HT1080 (cell line): ENCODE measurements at places on chromosomes 5 and 9.

- DNase-seq: no peak
These were observed 145.3 kb upstream of the RASEF start for GRCh38 chr9:83208065-83208850.

DNA sequence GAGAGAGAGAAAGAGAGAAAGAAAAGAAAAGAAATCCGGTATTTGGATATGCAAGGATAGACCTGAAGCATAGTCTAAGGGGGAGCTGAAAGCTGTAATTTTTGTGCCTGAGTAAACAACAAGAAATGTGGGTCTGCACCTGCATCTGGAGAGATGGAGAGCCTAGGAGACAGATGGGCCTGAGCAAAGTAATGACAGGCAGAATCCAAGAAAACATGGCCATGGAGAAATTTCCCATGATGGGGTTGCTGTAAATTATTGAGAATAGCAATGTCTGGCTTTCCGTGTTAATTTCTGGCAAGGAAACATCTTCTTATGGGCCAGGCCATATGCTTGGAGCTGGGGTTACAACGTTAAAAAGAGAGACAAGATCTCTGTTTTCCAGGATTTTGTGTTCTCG is 40.2 kb downstream of the YIPF5 start:
- DNase-seq: no peak

DNA sequence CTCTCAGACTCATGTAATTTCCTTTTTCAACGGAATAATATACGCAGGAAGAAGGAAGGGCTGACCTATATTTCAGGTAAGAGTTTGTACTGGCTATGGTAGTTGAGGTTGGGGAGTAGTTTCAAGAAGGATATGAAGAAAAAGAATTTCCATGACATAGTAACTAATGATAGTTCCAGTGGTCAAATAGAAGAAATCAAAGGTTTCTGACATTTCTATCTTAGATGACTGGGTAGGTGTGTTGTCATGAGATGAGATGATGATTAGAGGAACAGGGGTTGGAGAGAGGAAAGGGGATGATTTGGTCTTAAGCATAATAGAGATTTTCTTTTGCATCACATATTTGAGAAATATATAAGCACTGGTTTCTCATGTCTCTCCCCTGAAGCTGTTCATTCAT is 166.0 kb downstream of the SPATA31D1 start:
- DNase-seq: no peak

DNA sequence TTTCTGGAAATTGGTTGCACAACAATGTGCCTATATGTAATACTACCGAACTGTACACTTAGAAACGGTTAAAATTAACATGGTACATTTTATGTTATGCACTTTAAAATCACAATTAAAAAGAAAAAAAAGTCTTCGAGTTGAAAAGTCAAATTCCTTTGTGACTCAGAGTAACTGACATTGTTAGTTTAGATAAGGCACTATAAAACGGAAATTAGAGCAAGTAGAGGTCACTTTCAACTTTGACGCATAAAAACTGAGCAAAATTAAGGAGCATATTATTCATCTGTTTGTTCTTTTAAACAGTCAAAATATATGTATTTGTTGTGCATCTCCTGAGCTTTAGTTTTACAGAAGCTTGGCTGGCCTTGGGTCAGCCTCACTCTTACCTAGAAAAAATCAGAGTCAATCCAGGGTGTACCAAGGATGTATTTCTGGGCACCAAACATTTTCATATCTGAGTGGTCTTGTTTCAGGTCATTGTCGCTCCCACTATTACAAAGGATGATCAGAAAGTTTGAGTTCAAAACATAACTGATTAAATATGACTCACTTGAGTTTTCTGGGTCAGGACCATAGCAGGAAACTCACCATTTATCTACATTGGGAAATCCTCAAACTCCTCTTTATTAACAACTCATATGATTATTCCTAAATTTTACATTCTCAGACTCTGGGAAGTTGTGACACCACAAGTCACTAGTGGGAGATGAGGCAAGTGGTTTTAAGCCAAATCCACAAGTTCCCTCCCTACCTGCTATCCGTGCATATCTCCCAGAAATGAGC is 160.6 kb downstream of the CCDC192 start:
- no peak for DNase-seq

GRCh38 chr5:13569090-13569715 is 375.3 kb downstream of the DNAH5 start:
- no peak for DNase-seq

- peak; percentile 13 for DNase-seq
These were observed 133.6 kb upstream of the CDKN2B start for GRCh38 chr9:22142671-22143070.

GRCh38 chr5:147558826-147559225 is 49.0 kb upstream of the DPYSL3 start:
- DNase-seq: peak; percentile 73

- no peak for DNase-seq
These were observed 187.2 kb upstream of the PANK3 start for GRCh38 chr5:168766426-168766700.

DNA sequence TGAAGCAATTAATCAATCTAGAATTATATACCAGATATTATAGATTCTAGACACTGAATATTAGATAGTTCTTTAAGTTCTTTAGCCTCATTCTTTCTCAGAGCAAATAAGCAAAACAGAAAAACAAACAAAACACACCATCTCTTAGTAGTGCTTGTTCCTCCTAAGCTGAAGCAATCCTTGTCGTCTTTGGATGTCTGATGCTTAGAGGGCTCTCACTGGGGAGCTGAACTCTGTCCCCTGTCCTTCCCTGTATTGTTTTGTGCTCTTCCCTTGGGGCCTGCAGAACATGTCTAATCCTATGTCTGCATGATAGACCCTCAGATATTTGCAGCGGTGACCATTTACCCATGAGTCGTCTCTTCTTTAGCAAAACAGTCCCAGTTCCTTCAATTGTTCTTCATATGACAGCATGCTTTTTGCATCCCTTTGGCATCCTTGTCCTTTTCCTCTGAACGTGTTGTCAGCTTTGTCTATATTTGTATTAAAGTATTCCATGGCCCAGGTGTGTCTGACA is 114.3 kb downstream of the ARHGEF28 start:
- DNase-seq: no peak

DNA sequence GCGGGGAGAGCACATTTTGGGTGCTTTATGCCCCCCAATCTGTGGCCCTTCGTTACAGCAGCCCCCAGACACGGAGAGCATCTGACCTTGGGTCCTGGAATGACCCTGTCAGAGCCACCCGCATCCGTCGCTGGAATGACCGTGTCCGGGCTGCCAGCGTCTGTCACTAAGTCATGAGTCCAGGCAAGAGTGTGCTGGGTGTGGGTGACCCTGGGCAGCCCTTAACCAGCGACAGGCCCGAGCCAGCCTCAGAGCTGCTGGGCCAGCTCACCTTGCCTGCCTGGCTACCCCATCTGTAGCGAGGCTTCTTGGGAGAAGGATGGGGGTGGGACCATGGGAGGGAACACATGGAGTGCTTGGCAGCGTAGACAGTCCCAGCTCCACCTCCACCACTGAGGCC is 46.8 kb upstream of the NOTCH1 start:
- DNase-seq: no peak

DNA sequence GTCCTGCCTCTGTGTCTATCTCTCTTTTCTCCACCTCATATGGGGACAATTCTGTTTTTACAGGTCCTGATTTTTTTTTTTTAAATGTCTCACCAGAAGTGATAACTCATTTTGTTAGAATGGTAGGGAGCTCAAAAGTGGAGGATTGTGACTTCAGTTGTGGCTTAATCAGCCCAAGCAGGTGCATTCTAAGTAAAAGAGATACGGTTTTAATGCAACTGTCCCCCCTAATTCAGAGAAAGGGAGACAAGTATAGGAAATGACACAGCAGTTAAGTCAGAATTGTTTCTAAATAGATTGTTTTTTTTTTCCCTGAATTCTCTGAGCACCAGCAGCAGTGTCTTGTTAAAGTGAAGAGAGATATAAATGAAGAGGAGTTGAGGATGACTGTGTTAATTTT is 24.5 kb downstream of the MAST4 start:
- no peak for DNase-seq

GRCh38 chr9:14895806-14896205 is 14.4 kb downstream of the FREM1 start:
- DNase-seq: peak; percentile 59

DNA sequence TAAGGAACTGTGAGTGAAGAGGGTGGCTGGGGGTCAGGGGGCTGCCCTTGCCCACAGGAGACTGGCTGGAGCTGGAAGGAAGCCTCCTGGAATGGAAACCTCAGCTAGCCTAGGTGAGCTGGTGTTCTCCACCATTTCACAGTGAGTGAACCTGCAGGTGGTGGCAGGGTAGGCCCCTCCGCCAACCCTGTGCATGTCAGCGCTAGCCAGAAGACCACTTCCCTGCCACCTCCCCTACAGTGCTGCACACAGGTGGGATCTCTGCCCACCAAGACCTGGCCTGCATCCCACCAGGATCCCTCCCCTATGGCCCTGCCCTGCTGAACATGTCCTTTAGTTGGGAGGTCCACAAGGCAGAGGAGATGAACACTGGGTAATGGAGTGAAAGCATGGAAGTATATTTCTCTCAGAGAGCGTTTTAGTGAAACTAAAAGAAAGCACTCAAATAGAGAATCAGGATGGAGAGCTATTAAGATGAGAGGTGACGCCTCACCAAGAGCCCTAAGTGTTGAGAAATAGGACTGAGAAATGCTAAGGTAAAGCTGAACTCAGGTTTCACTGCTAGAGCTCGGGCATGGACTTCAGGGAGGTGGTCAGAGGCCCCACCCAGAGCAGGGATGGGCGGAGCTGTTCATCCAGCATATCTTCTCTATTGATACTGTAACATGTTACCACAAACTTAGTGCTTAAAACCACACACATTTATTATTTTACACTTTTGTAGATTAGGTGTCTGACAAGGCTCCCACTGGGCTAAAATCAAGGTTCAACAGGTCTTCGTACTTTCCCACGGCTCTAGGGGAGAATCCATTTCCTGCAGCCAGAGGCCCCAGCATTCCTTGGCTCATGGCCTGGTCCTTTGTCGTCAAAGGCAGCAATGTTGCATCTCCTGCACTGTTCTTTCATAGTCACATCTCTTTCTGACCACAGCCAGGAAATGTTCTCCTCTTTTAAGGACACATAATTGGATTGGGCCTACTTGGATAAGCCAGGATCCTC is 83.2 kb downstream of the DIRAS2 start:
- peak; percentile 16 for DNase-seq

DNA sequence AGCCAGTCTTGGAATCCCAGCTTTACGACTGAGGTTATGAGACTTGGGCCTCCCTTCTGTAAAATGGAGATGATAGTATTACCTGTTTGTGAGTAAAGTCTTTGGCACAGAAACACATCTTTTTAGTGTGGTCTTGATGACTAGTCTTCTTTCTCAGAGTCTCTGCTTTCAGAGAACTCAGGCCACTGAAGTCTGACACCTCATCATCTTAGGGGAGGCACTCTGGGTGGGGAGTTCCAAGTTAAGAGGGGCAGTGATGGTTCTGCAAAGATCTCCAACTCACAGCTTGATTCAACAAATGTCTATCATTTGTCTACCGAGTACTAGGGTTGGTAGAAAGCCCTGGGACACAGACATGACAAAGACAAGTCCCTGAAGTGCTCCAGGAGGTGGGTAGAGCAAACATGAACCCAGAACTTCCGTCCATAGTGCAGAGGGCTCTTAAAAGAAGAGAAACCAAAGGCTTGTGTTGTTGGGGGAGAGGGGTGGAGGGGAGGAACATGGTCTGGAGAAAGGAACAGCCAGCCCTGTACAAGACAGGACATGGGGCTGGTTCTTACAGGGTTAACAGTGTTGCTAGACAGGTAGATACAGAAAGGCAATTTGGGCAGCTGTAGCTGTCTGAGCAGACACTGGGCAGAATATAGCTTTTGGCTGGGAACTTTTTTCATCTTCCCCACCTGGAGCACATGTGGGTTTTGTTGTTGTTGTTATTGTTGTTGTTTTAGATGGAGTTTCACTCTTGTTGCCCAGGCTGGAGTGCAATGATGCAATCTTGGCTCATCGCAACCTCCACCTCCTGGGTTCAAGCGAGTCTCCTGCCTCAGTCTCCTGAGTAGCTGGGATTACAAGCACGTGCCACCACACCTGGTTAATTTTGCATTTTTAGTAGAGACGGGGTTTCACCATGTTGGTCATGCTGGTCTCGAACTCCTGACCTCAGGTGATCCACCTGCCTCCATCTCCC is 2.6 kb upstream of the CD14 start:
- no peak for DNase-seq

- DNase-seq: no peak
These were observed 245.5 kb downstream of the SLF1 start for GRCh38 chr5:94863951-94864350.

DNA sequence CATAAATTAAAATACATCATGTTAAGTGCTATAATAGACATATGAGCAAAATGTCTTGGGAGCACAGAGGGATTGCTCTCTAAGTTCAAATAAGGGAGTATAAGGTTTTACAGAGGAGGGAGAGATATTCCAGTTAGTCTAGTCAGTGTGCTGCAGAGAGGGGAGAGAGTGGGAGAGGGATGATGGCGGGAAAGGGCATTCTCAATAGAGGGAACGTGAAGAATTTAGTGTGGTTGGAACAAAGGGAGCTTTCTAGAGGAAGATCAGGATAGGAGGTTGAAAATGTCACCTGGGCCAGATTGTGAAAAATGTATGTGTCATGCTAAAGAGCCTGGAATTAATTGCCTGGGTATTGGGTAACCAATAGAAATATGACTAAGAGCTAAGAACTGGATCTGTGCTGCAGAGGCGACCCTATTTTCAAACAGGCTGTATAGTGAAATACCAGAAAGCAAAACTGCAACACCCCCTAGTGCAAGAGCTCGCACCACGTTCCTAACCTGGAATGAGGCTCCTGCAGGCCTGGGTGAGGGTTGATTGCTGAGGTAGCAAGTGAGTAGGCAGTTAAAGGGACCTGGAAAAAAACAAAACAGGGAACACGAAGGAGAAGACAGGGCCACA is 791.8 kb upstream of the C9orf72 start:
- peak; percentile 56 for DNase-seq

GRCh38 chr9:91734371-91734981 is 215.6 kb downstream of the ROR2 start:
- peak; percentile 7 for DNase-seq

DNA sequence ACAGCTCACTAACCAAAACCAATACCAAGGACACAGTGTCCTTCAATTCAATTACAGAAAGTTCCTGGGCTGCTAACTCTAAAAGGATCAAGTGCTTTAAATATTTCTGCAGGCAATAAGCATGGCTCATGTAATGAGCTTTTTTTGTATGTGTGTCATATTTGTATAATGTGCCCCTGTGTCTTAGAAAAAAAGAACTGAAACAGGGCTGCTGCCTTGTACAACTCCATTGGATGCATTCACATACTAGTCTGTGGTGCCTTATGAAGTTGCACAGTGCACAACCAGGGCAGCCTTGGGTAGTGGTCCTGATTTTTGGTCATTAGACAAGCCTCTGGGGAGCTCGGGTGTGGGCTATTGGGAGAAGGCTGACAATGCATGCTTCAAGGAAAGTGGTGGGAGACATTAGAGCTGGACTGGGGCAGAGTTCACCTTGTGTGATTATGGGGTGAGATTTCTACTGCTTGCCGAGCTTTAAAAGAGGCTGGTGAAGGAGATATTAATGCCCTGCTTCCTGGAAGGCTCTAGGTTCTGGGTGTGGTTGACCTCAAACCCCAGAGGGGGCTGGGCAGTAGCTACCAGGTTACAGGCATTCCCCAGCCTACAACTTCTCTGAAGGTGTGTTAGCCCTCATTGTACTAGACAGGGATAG is 3.6 kb upstream of the CPEB4 start:
- no peak for DNase-seq
